Stimulated activated CD8-positive, alpha-beta memory T cell treated with anti-CD3 and anti-CD28 coated beads, Interleukin-7, amount 100 ng/mL, for 4 hours (primary cell): ENCODE measurements at places on chromosomes 4 and X.

GRCh38 chr4:24930151-24930550, 17.3 kb upstream of the CCDC149 start:
- DNase-seq, result no peak

DNA sequence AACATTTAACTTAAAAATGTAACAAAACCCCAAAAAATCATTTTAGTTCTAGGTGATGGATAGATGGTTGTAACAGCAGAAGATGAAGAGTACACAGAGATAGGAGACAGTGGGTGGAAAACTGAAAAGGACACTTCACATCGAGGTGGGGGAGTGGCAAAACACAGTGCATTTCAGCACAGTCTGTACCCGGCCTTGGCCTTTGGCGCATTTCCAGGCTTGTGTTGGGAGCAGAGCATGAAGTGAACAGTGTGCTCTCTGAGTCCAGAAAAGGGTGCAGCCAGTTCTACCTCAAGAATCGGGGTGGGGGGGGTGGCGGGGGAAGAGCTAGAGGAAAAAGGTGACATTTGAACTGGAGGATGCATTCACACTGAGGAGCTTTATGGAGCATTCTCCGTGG, 4.3 kb downstream of the TSPYL2 start:
- no peak for DNase-seq

DNA sequence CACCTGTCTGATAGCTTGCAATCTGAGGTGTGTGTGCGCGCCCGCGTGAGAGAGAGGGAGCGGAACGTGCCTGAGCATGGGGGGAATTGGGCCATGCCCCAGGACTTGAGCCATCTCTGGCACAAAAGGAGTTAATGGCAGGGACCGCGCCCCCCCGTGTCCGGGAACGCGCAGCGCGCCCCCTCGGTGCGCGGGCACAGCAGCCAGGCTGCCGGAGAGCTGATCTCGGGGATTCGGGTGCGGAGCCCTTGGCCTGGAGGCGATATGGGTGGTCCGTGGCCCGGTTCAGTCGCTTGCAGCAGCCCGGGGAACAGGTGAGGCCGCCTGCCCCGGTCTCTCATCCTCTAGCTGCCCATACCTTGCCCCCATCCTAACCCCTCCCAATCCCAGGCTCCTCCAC, at the start of gene NLGN3:
NLGN3 (plus strand) TSS at position 191 of the 400 bp plus-strand sequence. CDS start 2,909 bp downstream, outside the sequence.
- DNase-seq, result no peak

GRCh38 chrX:108426262-108426661, 12.0 kb downstream of the COL4A6 start:
- DNase-seq, result no peak

DNA sequence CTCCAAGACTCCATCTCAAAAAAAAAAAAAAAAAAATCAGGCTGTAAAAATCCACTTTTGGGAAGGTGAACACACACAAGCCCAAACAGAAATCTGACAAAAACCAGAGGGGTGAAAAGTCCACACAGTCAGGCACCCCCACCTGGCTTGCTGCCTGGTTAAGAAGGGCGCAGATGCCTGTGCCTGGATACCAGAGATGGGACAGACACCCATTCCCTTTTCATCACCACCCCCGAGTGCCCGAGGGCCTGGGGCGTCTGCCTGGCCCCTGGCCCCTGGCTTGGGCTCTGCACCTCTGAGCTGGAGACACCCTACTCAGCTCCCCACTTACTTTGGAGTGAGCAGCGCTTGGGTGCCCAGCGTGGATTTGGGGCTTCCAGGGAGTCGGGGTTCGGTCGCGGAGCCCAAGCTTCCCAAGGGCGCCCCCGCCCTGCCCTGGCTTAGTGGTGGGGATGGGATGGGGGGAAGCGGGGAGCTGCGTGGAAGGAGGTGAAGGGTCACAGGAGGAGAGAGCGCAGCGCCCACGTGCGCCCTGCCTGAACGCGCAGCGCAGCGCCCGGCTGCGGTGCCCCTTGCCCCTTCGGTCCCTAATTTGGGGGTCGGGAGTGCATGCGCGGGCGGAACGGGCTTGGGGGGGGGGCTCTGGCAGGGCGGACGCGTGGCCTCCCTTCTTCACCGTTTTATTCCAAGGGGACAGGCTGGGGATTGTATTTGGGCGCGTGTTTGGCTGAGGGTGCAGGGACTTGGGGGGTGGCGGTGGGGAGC, 11.3 kb downstream of the SHOX start:
- DNase-seq, result no peak

GRCh38 chrX:22648281-22648680, 351.5 kb upstream of the DDX53 start:
- no peak for DNase-seq

- DNase-seq, result no peak
Observed at GRCh38 chr4:4217113-4217512, 9.6 kb downstream of the OTOP1 start.

GRCh38 chrX:1453951-1454785, 1.5 kb upstream of the ASMTL start:
- DNase-seq, result peak; percentile 79

DNA sequence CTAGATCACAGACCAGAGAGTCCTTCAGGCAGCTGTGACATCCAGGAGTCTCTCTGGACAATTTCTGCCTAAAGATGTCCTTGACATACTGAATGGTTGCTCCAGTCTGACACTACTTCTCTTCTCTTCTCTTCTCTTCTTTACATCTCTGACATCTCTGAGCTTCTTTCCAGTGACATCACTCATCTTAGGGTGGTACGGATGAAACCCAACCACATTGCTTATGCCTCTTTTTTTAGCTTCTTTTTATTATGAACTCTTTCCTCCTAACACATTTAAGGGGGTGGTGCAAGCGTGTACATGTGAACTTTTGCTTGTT, 39.4 kb upstream of the IRF2 start:
- DNase-seq, result no peak

GRCh38 chrX:13022926-13023325, 21.5 kb downstream of the FAM9C start:
- DNase-seq, result no peak

DNA sequence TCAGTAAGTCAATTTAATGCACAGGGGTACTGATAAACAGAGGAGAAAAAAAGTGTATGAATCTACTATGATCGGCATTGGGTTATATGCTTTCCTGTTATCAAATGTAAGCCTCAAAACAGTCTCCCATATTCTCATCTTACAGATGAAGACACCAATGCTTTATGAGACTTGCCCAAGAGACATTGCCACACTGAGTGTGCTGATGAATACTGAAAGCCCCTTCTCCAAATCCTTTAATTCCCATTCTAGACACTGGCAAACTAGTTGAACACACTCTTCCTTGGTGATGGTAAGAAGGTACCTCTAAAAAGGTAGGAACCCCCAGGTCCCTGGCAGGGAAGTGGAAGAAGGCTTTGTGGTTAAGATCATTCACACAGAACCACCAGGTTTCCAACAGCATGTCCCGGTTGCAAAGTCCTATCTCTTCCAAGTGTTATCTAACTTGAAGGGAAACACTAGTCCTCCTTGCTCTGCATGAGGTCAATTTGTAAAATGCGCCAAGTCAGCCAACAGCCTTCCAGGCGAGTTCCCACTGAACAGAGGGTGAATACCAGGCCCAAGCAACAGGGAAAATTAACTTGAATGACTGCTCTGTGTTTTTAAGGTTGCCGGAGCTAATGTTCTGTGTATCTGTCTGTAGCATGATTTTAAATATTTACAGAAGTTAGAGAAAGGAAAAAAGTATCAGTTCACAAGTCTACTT, 5.1 kb downstream of the SETD7 start:
- DNase-seq, result no peak

DNA sequence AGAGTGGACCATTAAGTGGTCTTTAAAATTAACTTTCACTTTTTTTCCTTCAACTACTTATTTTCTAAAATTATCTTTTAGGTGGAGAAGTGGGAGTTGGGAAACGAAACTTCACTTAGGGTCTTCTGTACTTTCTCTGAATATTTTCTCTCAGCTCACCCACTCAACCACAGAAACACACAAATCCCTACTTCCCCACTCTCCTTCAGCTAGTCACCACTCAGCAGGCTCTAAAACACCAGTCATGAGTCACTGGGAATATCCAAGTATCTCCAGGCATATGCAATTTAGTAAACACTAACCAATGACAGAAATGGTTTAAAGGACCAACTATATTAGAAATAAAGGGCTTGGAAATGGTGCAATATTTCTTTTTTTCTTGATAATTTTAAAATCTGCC, 153.0 kb upstream of the RPS6KA6 start:
- no peak for DNase-seq

DNA sequence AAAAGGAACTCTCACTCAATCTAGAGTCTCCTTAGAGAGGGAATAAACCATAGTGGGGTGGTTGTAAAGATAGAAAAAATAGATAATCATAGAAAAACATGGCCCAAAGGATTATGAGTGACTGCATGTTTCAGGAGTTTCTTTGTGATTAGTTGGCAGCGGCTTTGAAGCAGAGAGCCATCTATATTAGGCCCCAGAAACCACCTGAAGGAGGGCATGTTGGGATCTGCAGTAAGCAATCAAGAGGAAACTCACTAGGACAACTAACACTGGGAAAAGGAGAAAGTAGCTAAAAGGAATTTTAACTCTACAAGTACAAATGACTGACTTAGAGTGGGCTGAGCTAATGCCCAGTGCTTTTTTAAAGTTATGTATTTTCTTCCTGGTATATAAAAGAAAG, 269.2 kb upstream of the NRK start:
- no peak for DNase-seq

- no peak for DNase-seq
Observed at GRCh38 chr4:152283801-152284470, 252.0 kb downstream of the FBXW7 start.

GRCh38 chr4:61211781-61212180, 11.7 kb downstream of the ADGRL3 start:
- DNase-seq, result no peak

GRCh38 chr4:39712819-39713607, 15.1 kb downstream of the UBE2K start:
- no peak for DNase-seq

- DNase-seq, result no peak
Observed at GRCh38 chr4:7075962-7076695, 8.3 kb upstream of the GRPEL1 start.

DNA sequence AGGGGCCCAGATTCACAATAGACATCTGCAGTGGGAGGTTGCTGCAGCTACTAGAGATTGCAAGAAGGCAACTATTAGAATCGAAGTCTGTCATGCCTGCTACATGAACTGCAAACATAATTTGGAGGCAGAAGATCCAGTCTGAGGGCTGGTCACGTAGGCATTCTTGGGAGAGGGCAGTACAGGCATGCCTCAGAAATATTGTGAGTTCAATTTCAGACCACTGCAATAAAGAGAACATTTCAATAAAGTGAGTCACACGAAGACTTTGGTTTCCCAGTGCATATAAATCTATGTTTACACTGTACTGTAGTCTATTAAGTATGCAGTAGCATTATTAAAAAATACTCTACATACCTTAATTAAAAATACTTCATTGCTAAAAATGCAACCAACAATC, 585.8 kb upstream of the FAT1 start:
- no peak for DNase-seq

DNA sequence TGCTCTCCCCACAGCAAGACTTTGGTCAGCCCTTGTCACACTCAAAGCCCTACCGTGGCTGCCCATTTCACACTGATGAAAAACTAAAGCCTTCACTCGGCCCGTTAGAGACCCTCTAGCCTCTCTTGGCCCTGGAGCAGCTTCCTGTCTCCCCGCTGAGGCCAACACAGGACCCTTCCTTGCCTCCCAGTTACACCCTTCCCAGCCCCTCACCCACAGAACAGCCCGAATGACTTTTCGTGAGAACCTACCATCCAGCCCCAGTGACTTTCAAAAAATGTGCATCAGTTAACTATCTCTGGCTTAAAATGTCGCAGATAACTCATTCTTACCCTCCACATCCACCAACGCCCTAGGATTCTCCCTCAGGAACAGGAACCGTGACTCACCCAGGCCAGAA, 756 bp upstream of the TAF9B start:
- DNase-seq, result no peak

DNA sequence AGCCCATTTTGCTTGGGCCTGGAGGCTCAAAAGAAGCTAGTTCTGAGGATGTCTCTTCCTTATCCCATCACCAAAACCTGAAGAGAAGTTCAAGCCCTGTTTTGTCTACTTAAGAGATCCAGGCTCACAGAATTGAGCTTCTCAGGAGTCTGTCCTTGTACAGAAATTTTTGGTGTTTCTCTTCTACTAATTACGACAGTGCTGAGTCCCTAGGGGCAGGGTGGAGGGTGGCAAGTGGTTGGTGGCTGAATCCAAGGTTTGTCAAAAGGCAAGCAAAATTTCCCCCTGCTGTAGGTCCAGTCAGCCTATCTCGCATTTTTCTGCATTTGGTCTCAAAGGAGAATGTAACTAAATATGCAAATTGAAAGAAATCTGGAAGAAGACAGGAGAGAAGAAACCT, 377.9 kb downstream of the SMARCA1 start:
- no peak for DNase-seq

DNA sequence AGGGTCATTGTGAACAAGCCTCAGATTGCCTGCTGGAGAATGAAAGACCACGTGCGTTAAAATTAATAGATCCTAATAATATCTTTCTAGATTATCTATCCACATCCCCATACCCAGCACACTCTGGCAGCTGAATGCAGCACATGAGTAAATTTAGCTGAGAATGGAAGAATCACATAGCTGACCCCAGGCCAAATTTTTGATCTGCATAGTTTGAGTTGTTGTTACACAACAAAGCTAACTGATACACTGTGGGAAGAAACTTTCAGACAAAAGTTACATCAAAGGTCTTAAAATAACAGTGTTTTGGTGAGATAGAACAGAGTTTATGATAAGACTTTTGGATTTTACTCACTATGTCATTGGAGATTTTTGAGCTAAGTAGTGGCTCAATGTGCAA, 72.4 kb upstream of the ANXA10 start:
- DNase-seq, result no peak

- no peak for DNase-seq
Observed at GRCh38 chr4:40183615-40184411, 13.0 kb upstream of the RHOH start.

DNA sequence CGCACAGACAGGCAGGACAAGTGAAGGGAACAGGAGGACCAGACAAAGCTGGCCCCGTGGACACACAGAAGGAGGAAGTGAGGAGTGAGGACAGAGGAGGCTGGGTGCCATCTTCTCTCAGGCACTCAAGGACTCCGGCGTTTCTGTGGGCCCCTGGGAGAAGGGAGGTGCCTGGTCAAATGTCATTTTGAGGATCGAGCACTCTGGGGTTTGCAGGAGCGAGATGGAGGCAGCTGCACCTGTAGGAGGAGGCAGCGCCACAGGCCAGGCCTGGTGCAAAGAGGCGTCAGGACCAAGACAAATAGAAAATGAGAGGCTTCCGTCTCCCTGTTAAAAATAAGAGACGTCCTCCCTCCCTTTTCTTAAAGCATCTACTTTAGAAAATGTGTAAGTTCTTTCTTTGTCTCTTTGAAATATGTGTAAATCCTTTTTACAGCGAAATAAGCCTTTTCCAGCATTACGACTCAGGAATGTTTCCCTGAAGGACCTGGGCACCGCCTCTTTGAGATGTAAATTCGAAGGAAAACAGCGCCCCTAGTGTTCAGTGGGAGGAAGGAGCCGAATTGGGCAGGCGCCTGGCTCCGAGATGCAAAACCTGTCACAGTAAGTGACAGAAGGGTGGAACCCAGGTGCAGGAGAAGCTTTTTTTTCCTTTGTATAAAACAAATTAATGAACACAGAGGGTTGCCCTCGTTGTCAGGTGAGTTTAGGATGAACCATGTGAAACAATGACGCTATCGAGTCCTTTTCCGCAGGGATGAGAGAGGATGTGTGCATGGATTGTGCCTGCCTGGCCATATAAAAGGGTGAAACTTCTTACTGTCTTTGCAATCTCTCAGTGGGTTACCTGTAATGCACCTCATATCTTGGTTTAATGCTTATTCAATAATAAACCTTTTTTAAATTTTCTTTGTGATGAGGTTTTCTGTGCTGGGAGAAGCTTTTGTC, 1.4 kb upstream of the C4orf50 start:
- no peak for DNase-seq
